EH (cell line): ENCODE measurements at places on chromosomes 1 and 21.
A peak's percentile ranks its signal among the peaks of the same experiment; 100 is the strongest.

DNA sequence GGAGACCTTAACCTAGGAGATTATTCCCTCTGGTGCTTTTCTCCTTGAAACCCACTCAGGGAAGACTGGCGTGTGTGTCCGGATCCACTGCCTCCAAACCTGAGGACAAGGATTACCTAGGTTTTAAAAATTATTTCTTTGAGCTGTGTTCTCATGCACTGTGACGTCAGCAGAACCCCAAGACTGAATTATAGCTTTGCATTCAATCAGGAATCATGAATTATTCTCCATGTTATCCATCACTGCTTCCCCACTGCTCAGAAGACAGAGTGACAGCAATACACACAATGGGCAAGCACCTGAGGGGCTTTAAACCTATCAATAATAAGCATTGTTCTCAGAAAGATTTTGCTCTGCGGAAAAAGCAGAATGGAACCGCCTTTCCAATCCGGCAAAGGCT is 253.2 kb upstream of the FOXD3 start:
- no peak for DNase-seq

GRCh38 chr1:46081619-46082018 is 50.8 kb downstream of the PIK3R3 start:
- DNase-seq, result no peak

DNA sequence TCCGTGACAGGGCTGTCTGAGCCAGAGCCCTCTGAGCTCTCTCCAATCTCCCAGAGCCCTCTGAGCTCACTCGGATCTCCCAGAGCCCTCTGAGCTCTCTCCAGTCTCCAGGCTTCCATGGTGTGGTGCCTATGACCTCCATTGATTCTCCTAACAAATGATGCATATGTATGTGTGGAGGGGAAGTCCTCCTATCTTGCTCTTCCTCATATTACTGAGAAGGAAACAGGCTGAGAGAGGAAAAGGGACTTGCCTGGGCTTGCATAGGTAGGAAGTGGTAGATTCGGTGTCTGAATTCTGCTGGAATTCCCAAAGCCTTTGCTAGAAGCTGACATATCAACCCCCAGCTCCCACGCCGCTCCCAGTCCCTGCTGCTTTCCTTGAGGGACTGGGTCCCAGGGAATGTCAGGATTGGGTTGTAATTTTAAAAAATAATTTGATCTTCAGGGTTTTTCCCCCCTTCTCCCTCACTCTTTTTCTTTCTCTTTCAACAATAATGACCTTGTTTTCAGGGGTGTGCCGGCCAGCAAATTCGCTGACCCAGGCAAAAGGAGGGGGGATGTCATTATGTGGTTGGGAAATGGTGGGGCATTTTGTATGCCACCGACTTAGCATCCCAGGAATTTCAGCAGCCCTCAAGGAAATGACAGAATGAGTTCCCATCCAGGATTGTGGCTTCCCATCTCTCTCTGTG is 42.3 kb upstream of the RUNX3 start:
- peak; percentile 33 for DNase-seq

GRCh38 chr1:205472737-205473441 is 17.0 kb upstream of the BLACAT1 start:
- DNase-seq, result no peak

GRCh38 chr1:1171161-1171545 is 2.5 kb upstream of the TTLL10 start:
- DNase-seq, result no peak

DNA sequence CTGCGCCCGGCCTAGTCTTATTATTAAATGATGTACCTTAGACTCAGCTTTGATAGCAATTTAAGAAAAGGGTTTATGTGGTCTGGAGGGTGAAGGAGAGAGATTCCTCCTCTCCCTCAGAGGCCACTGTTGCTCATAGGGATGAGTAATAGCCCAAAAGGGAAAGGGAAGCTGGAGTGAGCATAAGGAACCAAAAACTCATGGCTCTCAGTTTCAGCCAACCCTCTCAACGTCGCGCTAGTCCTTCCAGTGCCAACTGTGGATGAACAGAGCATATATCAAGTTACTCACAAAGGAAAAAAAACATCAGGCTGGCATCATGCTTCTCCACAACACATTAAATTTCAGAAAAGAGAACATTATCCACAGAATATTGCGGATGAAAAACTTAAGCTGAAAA is 8.3 kb upstream of the GPR89B start:
- DNase-seq, result no peak

DNA sequence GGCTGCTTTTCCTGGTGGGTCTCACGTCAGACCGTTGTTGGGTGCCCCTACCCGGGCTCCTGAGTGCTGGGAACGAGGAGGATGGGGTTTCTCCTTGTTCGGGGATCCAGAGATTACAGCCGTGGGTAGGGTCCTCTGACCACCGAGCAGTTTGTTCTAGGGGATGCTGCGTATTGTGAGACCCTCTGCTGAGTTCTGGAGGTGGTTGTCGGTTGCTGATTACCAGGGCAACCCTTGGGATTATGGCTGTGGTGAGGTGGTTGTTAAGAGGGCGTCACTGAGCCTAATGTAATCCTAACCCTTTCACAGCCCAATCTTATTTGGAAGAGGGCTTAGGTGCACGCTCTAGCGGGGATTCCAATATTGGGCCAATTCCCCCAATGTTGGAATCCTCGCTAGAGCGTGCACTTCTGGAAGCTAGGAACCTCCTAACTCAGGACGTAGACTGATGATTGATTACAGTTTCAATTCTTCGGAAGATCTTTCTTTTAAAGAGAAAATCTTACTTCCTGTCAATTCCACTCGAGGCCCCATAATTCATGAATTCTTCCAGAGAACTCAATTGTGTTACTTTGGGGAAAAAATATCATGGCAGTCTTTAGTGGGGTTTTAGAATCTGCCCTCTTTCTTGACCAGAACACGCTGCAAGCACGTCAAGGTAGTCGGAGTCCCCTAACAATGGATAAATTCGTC is 483 bp downstream of the TCEANC2 start:
- DNase-seq, result peak; percentile 28
